ENCODE measurements at places on chromosomes 12 and 14. TPM values are rescaled to one million over a fixed set of nuclear protein-coding genes. Genes with fewer than 3 reads are reported as not detected.

DNA sequence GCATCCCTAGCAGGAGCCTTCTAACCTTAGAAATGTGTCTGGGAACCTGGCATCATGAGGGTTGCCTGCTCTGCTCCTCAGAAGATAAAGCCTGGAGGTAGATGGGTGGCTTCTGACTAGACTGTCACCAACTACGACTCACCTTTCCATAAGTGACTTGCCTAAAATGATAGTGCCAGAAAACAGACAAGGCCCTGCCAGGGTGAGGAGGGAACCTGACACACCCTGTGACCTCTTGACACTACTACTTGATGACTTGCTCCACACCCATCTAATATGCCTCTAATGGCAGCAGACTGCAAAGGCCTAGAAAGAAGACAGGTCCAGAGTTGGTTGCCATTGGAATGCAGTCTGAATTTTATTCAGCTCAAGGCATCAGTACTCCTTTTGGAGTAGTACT, 9.4 kb downstream of the RNF41 start:
- H3K27me3 ChIP-seq = no peaks in the 10 kb centered on the region
- no peak for DNase-seq
- peaks cover 80% of the 10 kb centered on the region for H3K36me3 ChIP-seq
- no peaks in the 10 kb centered on the region for H3K4me1 ChIP-seq

DDN gene
- 0.31 TPM for total RNA-seq

DNA sequence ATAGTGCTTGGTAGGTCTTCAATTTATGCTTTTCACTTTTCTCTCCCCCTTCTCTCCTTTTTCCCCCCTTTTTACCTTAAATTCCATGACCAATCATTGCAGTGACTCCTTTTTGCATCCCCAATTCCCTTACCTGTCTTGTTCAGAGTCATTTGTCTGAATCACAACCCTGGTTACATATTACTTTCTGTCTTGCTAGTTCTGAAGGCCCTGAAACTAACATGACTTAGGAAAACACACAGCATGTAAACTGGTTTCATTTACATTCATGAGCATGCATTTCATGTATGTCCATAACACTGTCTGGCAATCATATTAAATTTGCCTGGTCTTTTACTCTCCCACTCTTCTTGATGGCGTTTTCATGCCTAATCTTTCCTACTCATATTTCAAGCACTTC, 20.3 kb upstream of the FOXG1 start:
- no peaks in the 10 kb centered on the region for H3K36me3 ChIP-seq
- H3K4me1 ChIP-seq = no peaks in the 10 kb centered on the region
- no peaks in the 10 kb centered on the region for H3K27me3 ChIP-seq

DNA sequence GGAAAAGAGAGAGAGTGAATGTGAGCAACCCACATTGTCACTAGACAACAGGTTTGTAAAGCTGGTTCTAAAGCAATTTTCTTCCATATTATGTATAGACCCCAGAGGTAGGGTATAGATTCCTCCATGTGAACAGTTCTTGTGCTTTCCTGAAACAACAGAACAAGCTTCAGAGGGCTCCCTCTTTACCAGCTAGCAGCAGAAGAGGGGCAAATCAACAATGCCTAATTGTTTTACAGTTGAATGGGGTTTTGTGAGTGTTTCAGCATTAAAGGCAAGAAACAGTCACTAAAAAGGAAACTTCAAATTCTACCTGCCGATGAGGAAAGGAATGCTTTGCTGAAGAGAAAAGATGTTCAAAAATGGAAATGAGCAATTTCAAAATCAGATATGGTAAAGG, 341.2 kb upstream of the KITLG start:
- H3K27me3 ChIP-seq = no peaks in the 10 kb centered on the region
- no peak overlapping the region for H3K27ac ChIP-seq
- H3K4me3 ChIP-seq = no peak overlapping the region
- peaks cover 12% of the 10 kb centered on the region for H3K4me1 ChIP-seq

GRCh38 chr12:98733667-98734350, 88.7 kb downstream of the APAF1 start:
- no peak overlapping the region for H3K27ac ChIP-seq
- no peaks in the 10 kb centered on the region for H3K27me3 ChIP-seq
- peaks cover 50% of the 10 kb centered on the region for H3K36me3 ChIP-seq
- no peak overlapping the region for H3K4me3 ChIP-seq
- DNase-seq = no peak

Data from endodermal cell (in vitro differentiated cells).